ENCODE measurements at places on chromosomes 7 and 10.

DNA sequence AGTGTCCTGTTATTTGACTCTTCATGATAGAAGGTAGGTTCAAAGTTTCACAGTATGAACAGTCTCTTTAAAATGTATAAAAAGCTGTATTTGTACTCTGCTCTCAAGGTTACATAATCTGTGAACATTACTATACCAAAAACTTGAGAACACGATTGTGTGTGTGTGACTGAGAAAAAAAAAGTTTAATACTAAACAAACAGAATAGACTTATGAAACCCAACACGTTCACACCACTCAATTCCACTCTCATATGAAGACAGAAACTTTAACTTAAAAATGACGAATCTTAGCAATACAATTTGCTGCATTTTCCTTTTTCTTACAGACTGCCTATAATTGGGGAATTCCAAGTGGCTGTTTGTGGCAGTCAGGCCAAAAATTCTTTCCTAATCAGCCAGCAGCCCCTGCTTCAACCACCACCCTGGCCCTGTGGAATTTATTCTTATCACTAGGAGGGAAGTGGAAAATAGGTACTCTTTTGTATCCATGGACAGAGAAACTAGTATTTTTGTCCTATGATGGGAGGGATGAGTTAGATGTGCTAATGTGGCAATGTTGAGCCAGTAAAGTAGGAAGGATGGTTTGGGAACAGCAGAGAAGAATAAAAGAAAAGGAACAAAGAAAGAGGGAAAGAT, 42.8 kb downstream of the MINDY3 start:
- DNase-seq = no peak

- no peak for DNase-seq
Observed at GRCh38 chr10:91587710-91588638, 44.9 kb downstream of the PPP1R3C start.

DNA sequence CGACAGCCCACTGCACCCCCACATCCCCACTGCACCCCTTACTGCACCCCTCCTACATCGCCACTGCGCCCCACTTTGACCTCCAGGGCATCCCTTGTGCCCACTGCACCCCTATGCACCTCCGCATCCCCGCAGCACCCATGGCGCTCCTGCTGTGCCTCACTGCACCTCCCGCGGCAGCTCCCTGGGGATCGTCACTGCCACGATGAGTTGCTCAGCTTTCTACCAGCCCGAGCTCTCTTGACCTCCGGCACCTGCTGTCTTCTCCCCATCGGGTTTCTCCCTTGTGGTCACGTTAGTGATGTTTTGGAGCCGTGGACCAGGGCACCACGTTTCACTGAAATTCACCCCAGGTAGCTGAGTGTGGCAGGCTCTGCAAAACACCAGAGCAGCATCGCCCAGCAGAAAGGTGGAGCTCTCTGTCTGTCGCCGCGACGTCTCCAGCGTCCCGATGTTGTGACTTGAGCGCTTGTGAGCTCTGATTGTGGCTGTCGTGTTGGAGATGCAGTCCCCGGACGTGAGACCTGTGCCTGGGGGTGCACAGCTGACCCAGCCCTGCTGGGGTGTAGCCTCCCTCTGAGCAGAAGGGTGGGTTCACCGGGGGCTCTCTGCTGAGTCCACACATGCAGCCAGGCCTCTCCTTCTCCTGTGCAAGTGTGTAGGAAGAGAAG, 147.7 kb downstream of the DNAJB6 start:
- no peak for DNase-seq

- no peak for DNase-seq
Observed at GRCh38 chr10:78190051-78190825, 156.6 kb downstream of the RPS24 start.

- no peak for DNase-seq
Observed at GRCh38 chr7:111903016-111903415, 303.2 kb downstream of the DOCK4 start.

GRCh38 chr10:57395923-57396322, 871.8 kb downstream of the IPMK start:
- DNase-seq = no peak

DNA sequence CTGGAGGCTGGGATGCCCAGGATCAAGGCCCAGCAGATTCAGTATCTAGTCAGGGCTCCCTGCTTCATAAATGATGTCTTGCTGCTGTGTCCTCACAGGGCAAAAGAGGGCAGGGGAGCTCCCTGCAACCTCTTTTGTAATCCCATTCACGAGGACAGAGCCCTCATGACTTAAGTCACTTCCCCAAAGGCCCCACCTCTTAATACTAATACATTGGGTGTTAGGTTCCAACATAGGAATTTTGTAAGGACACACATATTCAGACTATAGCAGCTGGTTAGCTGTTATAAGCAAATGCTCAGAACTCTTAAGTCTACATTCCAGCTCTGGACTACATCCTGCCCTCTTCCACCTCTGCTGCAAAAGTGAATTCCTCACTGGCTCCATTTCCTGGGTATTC, 63.0 kb downstream of the VOPP1 start:
- DNase-seq = no peak

DNA sequence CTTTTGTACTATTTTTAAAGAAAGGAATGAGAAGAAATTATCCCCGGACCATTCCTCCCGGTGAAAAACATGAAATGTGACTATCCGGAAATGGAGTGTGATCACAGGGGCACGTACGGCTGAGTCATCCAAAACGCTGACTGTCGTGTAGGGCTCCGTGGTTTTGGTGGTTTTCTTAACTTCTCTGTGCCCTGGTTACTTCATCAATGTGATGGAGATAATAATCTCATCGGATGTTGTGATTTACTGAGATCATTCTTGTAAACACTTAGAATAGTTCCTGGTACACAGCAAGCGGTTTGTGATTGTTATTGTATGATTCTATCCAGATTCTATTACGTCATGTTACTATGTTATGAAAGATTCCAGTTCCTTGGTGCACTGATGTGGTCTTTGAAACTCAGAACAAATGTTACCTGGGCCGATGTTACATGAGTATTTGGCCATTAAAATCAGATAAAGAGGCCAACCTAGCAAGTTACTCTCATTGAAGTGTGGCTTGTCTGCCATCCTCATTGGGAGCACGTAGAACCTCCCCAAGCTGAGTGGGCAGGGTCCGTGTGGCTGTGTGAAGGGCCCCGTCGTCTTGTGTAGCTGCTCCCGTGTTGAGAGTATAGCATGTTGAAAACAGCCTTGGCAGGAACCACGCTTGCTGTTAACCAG, 99.5 kb downstream of the CAMK1D start:
- peak; percentile 88 for DNase-seq

GRCh38 chr7:66145400-66146104, 30.9 kb downstream of the CRCP start:
- DNase-seq = no peak

DNA sequence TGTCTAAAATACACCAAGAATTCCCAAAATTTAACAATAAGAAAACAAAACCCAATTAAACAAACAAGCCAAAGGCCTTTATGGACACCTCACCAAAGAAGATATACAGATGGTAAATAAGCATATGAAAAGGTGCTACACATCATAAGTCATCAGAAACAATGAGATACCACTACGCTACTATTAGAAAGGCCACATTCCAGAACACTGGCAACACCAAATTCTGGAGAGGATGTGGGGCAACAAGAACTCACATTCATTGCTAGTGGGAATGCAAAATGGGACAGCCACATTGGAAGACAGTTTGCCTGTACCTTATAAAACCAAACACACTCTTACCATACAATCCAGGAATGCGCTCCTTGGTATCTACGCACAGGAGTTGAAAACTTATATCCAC, 291.4 kb downstream of the TNS3 start:
- DNase-seq = no peak
